ENCODE measurements at places on chromosomes 7 and 10. TPM values are rescaled to one million over a fixed set of nuclear protein-coding genes. Genes with fewer than 3 reads are reported as not detected.

DNA sequence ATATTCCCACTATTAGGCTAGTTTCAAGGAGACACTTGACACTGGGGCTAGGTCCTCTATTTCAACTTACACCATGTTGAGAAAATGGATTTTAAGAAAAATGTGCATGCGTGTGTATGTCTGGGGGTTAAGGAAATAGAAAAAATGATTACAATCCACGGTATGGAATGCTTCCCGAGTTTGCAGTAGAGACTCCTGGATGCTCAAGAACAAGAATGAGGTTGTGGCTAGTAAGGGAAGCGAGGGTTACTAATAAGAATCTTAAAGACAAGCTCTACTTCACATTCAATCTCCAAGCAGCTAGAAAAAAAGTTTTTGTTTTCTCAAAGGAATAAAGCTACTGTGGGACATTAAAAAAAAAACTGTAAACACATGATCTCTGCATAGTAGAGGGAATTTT is 54.7 kb downstream of the ANK3 start:
- no peak for DNase-seq

GRCh38 chr7:142913051-142913450 is 20.5 kb downstream of the TRPV5 start:
- no peak for DNase-seq

- no peak for DNase-seq
These were observed 713.5 kb downstream of the SORCS1 start for GRCh38 chr10:106450966-106451365.

GRCh38 chr10:101848894-101849351 is 5.3 kb upstream of the KCNIP2 start:
- no peak for DNase-seq

GPRIN2 gene
- 1.2 TPM for total RNA-seq

NME8 gene
- total RNA-seq: 2.0 TPM
